Activated CD4-positive, alpha-beta T cell treated with anti-CD3 and anti-CD28 coated beads for 4 hours (primary cell): ENCODE measurements at places on chromosomes 11 and 22.

- no peak for DNase-seq
Observed at GRCh38 chr11:128453444-128454336, 133.7 kb downstream of the ETS1 start.

- DNase-seq, result no peak
Observed at GRCh38 chr11:118621071-118621783, 13.8 kb downstream of the PHLDB1 start.

- DNase-seq, result no peak
Observed at GRCh38 chr22:41582694-41583093, 6.9 kb downstream of the PMM1 start.

DNA sequence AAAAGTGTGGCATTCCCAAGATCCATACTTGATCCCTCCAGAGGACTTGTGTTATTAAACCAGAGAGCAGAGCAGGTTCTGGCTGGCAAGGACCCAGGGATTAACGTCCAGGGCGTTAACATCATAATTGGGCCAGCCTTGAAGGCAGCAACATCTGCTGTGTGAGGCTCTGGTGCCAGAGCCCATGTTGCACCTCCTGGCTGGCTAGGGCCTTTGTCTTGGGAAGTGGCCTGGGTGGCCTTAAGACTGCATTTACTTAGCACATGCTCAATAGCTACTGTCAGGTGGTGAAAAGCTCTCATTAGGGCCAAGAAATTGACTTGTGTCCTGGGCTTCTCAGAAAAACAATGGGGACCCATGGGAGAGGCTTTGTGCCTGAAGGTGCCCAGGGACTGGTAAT, 66.6 kb downstream of the CACNG2 start:
- DNase-seq, result no peak

DNA sequence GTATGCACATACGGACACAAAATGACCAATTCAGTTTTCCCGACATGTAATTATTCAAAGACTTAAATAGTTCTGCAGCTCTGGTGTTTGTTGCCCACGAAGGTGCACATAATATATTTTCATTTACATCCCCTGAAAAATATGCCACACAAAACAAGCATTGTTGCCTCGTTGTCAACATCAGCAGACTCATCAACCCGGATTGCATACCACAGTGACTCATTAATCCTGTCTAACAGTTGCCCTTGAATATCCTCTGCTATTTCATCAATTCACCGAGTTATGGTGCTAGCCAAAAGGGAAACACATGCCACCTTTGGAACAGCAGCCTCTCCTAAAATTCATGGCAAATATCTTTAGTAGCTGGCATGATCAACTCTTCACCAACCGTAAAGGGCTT, 582.2 kb downstream of the LRRC4C start:
- no peak for DNase-seq

DNA sequence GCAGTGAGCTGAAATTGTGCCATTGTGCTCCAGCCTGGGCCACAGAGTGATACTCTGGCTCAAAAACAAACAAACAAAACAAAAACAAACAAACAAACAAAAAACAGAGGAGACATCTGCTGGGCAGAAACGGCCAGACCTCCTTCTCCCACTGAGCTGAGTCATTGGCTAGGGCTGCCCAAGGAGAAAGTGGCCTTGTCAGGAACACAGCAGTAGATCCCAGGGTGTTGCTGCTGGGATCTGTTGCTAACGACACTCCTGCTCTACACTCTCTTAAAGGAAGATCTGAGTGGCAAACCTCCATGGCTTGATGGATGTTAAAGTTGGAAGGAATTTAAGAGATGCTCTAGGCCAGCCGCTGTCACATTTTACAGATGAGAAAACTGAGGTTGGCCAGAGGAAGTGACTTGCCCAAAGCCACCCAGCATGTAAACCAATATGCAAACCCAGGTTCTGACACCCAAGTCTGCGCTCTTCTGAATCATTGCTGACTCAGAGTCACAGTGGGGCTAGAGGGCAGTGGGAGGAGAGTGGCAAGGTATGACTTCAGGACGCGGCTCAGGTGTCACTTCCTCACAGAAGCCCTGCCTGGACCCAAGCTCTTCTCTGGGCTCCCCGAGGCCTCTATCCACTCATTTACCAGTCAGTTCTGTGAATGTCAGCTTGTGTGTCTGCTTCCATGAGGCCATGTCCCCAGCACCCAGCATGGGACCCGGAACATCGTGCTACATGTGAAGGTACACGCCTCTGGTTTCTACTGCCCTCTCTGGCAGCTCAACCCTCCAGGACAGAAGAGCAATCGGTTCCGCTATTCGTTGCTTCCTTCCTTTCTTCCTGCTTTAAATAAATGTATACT, 11.3 kb upstream of the GDPD5 start:
- DNase-seq, result peak; percentile 44

- no peak for DNase-seq
Observed at GRCh38 chr11:69270941-69271340, 23.0 kb upstream of the MYEOV start.

- no peak for DNase-seq
Observed at GRCh38 chr11:110425751-110426545, 3.8 kb upstream of the FDX1 start.

GRCh38 chr11:65778901-65779668, 1.7 kb downstream of the AP5B1 start:
- no peak for DNase-seq

GRCh38 chr11:117117681-117118080, 19.5 kb upstream of the SIK3 start:
- DNase-seq, result no peak

DNA sequence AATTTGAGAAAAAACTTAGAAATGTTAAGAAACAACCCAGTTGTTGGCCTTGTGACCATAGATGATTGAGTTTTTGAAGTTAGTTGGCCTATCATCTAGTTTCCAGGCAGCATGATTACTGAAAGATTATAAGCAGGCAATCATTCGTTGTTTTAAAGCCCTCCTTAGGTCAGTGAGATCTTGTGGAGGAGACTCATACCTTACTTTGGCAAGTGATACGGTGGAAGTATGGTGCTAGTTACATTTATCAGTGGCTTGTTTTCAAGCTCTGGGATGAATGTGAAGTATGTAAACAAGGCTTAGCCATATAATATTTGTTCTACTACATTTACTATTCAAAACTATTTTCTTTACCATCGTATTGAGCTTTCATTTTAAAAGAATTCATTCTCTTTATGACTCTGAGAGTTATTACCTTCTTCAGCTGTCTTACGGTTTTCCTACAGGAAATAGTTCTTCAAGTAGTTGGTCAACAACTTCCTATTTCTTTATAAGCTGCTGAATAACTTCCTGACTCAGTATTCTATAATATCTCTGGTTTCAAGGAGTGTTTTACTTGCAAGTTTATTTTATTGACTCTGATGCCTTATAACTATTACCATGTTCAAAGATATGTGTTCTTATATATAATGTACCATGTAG, 7.3 kb downstream of the YAP1 start:
- no peak for DNase-seq

DNA sequence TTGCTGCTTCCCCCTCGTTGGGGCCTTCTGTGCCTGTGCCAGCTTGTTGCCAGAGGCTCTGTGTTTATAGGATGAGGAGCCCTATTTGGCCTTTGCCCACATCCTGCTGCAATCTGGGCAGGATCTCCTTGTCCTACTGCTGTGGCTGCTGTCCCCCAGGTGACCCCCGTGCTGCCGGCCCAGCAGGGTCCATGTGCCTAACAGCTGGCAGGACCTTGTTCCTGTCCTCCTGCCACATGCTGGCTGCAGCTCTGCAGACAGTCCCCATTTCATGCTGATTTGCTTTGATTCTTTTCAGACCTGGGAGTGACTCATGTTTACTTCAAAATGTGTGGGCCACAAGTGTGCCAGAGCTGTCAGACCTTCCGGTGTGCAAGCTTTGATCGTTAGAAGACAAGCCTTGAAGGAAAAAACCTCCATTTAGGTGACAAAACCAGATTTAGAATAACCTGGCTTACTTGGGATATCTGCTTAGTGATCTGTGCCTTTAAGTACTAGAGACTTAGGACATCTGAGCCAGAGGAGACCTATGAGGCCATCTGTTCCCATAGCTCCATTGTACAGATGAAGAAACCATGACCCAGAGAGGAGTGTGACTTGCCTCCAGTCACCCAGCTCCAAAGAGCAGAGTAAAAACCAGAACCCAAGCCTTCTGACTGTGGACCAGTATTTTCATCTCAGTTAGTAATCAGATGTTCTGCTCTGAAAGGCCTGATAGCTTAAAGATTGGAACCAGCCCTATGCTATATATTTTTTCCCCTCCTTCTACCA, 11.1 kb downstream of the NAV2 start:
- peak; percentile 38 for DNase-seq

DNA sequence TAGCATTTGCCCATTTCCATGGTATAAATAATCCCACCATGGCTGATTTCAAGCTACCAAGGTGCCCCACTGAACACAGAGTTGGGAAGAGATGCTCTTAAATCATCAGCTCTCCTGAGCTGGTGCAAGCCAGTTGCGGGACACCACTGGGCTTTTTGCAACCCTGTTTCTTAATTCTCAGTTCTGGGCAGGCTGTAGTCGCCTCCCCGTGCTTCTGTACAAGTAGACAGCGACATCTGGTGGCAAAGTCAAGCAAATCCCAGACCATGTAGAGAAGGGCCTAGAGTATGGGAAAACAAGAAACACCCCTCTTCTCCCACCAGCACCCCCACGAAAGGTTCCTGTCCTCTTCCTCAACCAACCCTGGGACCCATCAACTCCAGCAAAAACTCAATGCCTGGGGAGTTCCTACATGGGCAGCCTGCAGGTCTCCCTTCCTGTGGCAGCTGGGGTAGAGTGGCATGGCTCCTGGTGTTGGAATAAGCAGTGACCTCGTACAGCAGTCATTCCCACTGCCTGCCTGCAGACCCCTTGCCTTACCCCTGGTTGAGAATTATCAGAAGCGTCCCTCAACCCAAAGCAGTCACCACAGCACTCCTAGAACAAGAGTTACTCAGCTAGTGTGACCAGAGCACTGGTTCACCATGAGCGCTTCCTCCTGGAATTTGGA, 68.4 kb downstream of the IGLL5 start:
- DNase-seq, result peak; percentile 70

- peak; percentile 62 for DNase-seq
Observed at GRCh38 chr11:107689317-107690202, 22.3 kb downstream of the SLN start.

- DNase-seq, result no peak
Observed at GRCh38 chr11:134098566-134099184, 29.8 kb downstream of the JAM3 start.

GRCh38 chr22:41722496-41722895, 23.2 kb downstream of the MEI1 start:
- DNase-seq, result no peak

- no peak for DNase-seq
Observed at GRCh38 chr11:9219572-9219971, 45.6 kb downstream of the DENND5A start.

DNA sequence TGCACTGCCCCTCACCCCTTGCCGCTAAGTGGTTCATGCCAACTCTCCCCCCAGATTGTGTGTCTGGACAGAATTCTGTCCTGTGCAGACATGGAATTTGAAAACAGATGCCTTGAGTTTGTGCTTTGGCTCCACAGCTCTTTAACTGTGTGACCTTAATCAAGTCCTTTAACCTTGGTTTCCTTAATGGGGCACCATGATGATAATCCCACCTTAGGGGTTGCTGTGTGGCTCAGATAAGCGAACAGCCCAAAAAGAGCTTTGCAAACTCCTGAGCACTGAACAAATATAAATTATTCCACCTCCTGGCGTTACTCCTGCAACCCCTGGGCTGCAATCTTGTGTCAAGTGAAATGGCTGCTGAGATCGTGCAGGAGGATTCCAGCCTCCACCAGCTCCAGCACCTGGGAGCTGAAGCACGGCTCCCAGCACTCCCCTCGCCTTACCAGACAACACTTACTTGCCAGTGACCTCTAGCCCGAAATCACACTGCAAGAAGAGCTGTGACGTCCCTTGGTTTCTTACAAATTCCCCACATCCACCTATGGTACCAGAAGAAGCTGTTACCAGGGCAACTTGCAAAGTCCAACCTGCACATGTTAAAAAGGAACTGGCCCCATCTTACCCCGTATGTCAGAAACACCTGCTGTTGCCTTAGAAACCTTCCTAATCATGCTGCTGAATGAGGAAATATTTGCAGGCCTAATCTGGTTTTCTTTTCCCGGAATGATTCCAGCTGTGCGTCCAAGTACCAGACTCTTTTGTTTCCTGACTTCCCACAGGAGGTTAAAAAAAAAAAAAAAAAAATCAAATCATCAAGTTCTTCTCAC, 13.2 kb downstream of the VPS37C start:
- no peak for DNase-seq

- no peak for DNase-seq
Observed at GRCh38 chr22:35517769-35518530, 22.7 kb upstream of the RASD2 start.

DNA sequence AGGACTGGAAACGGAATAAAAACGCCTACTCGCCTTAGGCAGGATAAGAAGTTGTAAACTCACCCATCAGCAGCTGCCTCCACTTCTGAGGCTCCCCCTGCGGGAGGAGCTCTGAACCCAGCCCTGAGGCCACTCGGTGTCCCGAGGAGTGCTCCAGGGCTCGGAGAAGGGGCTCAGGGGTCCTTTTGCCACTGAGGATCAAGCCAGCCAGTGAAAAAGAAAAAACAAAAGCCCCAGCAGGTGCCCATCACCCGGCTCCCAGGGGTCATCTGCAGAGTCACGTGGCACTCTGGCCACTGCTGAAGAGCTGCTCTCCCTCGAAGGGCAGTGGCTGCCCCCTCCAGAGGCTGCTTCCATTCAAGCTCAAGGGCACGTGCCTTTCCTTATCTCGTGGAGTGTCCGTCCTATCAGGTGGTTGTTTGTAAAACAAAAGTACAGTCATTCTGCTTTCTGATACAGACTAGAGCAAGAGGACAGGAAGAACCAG, 29.0 kb downstream of the NUP50 start:
- DNase-seq, result no peak

DNA sequence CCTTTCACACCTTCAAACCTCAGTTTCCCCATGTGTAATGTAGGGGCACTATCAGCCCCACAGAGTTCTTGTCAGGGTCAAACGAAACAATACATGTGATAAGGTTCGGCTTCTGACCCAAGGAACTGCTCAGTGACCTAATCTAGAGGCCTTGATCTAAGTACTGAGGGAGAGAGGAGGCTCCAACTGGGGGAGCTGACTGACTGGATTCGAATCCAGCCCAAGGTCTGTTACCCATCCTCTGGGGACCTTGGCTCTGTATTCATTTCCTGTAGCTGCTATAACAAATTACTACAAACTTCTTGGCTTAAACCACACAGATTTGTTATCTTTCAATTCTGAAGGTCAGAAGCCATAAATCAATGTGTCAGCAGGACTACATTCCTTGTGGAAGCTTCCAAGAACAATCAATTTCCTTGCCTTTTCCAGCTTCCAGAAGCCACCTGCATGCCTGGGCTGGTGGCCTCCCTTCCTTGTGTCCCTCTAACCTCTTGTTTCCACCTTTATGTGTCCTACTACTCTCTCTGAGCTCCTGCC, 10.7 kb upstream of the ANAPC15 start:
- DNase-seq, result no peak

GRCh38 chr22:48180631-48181030, 1418.2 kb downstream of the TBC1D22A start:
- no peak for DNase-seq
